Forelimb muscle (tissue), 1 donor: ENCODE measurements at places on chromosomes 2 and 18. TPM values are rescaled to one million over a fixed set of nuclear protein-coding genes. Genes with fewer than 3 reads are reported as not detected.

Gene MROH2A
- not detected for polyA plus RNA-seq

Gene PIGN
- polyA plus RNA-seq = 17.4 TPM

DNA sequence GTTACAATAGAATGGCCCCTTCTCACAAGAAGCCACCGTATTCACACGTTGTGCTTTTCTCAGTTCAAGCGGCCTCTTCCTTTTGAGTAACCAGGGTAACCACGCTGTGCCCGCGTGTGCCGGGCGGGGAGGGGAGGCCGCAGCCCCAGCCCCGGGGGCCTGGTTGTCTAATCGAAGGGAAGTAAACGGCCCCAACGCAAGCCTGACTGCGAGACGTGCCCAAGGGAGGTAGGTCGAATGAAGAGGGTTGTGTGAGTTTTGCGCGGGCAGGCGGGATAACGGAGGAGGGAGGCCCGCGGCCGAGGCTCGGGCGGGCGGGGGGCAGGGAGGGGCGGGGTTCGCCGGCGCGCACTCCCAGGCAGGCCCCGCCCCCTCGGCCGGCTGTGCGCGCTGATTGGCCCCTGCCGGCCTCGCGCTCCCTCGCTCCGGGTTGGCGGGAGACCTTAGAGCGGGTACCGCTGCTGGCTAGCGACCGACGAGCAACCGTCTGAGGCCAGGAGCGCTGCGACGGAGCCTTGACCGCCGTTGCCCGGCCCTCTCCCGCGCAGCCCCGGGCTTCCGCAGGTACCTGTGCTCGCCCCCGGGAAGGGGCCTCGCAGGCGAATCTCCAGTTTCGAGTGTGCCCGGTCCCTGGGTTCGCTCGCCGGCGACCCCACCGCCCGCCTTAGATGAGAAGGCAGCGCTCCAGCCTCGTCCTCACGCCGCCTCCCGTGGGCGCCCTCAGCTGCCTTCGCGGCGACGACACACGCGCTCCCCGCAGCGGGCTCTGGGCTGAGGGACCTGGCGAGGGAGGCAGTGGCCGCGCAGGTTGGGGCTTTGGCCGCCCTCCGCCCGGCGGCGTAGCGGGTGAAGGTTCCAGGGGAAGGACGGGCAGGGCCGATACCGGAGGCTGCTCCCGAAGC, at the start of gene SPDYA:
SPDYA (plus strand) TSS at position 451 of the 902 bp plus-strand sequence. CDS start 5,181 bp downstream, outside the sequence.
- DNase-seq = no peak

- DNase-seq = peak; percentile 51
Observed at GRCh38 chr2:238727585-238728329, 120.1 kb upstream of the TWIST2 start.

Gene HMSD
- not detected for polyA plus RNA-seq

- no peak for DNase-seq
Observed at GRCh38 chr2:74026687-74027241, 42.1 kb downstream of the TET3 start.

DNA sequence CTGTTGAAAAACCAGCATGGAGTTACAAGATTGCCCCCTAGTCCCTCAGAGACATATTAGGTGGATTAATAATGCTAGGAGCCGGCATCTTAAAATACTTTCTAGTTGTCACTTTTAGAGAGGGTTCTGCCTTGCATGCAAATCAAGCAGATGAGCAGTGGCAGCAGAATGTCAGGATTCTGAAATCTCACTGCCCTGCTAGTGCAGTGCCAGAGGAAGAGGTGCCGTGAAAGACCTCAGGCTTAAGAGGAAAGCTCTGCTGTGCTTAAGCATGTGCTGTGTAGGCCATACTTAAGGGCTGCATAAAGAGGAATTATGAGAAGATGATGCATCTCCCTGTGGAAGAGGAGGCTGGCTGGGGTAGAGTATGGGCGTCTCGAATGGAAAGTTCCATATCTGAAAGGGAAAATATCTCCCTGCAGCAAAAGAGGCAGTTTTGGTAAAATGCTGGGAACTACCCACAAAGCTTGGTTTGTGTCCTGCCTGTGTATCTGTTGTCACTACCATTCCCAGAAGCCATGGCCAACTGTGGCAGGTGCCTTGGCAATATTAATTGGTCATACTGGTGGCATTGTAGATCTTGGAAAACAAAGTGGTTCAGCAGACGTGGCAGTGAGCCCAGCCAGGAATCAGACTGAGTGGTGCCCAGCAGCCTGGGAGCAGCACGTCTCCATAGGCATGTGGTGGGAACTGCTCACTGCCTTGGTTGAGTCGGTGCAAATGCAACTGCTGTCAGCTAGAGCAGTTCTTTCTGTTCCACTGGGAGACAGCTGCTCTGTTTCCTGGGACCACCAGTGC, 131.9 kb downstream of the EVA1A start:
- DNase-seq = no peak
